Femur (tissue), 1 donor: ENCODE measurements at places on chromosomes 2 and 18.

- DNase-seq: peak; percentile 20
Observed at GRCh38 chr2:27081984-27082772, 3.8 kb downstream of the EMILIN1 start.

- DNase-seq: no peak
Observed at GRCh38 chr2:34365932-34366331, 766.8 kb upstream of the FAM98A start.

GRCh38 chr2:21754164-21754788 is 630.5 kb downstream of the TDRD15 start:
- DNase-seq: no peak

- DNase-seq: no peak
Observed at GRCh38 chr2:164655336-164655735, 34.1 kb upstream of the GRB14 start.

GRCh38 chr18:42781298-42781815 is 334.1 kb downstream of the RIT2 start:
- DNase-seq: no peak
